ENCODE measurements at places on chromosomes 7 and 10.

DNA sequence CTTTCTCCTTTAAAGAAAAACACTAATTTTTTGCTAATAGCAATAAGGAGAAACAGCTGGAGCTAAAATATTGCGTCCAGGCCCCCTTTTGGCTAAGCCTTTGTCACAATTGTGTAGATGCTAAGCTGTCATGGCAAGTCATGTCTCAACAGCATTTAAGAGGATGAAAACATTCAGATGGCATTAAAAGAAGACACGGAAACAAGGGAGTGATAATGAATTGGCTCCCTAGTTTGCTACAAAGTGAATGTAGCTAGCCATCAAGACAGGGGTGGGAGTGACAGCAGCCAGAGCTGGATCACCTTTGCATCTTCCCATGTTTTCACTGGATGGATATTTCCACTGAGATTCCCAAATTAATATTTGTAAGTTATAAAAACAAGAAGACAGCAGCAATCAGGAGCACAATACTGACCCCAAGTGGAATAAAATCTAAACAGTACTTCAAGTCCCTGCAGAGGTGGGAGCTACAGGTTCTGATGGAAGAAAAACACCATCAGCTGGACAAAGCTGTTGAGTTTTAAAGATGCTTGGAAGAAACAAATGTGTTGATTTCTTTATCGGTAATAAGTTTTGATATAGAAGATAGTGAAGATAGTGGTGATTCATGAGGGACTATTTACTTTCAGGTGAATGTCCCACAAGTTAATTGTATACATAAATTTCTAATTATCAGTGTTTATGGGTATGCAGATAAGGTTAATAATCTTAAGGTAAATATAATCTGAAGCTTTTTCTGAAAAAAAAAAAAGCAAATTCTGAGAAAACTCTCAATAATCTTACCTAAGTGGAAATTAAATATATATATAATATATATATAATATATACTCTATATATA, 129.4 kb downstream of the SLC16A9 start:
- DNase-seq = no peak

- DNase-seq = no peak
Measured at GRCh38 chr10:91761721-91762120, 36.5 kb upstream of the TNKS2 start.

DNA sequence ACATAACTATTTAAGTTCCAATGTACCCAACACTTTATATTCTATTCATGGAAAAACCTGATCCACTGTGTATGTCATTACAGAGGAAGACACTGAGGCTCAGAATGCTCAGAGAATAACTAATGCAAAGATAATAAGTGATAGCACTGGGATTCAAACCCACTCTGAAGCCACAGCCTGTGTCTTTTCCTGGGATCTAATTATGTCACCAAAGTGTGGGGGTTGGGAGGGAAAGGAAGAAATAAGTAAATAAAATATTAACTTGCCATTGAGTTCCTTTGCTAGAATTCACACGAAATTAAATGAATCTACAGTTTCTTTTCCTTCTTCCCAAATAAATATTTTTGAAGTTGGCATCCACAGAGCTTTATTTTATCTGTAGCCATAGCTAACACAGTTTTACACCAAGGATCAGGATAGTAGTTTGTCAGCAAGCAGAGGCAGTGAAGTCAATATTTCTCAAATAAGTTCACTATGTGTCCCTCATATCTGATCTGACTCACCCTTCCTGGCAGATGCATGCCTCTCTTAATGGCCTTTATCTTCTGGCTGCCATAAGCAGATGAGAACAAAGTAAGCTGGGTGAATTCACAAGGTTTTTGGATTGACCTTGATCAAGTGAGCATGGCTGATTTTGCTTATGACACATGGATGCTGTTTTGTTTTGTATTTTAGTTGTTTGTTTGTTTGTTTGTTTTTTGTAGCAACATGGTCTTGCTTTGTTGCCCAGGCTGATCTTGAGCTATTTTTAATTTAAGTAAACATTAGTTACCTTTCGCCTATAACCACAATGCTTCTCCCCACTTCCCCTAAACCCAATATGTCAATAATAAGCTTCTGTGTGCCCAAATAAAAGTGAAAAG, 6.3 kb downstream of the RAPGEF5 start:
- no peak for DNase-seq

- no peak for DNase-seq
Measured at GRCh38 chr7:72015136-72015535, 397.0 kb downstream of the CALN1 start.

DNA sequence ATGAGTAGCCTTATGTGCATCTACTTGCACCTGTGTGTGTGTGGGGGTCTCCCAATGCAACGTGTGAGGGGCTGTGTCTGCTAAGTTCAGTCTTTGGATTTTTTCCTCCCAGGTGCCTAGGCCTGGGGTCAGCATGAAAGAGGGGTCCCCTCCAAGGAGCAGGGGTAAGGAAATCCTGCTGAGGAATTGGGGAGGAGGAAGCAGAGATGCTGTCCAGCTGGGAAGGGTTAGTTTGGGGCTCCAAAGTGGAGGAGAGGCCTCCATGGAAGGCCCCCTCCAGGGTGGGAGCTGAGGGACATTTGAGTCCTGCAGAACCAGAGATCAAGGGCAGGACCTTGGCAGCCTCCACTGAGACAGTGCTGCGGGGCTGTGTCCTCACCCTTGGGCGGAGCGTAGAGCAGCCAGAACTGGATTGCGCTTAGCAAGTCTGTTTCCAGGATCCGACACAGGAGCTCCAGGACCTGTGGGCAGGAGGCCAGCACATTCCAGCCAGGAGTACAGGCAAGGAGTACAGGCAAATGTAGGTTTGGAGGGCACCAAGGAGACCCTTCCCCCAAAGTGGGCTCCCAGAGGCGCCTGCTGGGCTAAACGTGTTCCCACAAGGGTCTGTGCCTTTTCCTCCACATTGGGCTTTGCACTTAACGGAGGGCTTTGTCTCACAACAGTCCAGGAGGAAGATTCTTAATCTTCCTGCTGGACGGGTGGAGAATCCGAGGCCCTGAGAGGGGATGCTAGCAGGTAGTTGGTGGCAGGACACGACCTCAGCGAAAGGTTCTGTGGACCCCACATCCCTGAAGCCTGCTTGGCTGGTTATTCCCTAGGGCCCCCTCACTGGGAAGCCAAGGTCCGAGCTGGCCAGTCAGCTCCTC, 10.1 kb downstream of the TBATA start:
- no peak for DNase-seq

- DNase-seq = no peak
Measured at GRCh38 chr10:125136087-125136486, 24.3 kb downstream of the CTBP2 start.

- no peak for DNase-seq
Measured at GRCh38 chr10:121155742-121156474, 304.7 kb downstream of the WDR11 start.

DNA sequence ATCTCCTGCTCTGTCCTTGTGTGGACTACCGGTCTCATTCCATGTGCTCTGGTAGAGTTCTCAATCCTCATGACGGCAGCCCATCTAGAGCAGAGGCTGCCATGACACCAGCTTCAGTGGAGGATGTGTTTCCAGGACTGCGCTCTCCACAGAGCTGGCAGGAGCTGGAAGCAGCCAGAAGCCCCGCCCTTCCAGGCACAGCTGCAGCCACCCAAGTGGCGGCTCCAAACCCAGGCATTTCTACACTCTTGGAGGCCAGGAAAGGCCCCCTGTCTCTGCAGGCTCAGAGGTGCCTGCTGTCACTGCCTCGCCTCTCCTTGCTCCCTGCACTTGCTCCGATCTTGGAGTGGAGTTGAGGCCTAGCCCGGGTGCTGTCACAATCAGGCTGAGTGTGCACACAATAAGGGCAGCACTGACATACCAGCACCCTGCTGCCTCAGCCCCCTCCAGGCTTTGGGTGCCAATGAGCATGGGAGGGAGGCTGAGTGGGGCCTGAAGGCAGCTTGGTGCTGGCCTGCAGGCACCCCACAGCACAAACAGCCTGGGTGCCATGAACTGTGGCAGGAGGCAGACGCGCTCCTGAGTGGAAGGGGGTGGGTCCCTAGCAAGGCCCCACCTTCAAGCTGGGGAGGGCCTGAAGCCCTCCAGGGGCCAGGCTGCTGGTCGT, 122.1 kb downstream of the LRRN3 start:
- no peak for DNase-seq

DNA sequence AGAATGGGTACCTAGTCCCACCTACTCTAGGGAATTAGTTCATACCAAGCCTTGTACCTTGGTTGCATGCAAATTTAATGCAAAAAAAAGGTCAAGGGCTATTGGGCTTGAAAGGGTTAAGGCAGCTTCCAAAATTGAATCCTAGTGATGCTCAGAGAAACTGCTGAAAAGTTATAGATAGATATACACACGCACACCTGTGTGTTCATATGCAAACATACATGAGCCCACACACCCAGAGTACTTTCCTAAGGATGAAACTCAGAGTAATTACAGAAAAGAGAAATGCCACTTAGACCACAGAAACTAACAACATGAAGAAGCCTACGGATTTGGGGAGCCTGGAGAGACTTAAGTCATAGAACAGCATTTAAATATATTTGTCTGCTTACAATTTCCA, 1.5 kb downstream of the SLC25A13 start:
- peak; percentile 26 for DNase-seq

- no peak for DNase-seq
Measured at GRCh38 chr10:119299531-119299930, 92.2 kb downstream of the GRK5 start.

DNA sequence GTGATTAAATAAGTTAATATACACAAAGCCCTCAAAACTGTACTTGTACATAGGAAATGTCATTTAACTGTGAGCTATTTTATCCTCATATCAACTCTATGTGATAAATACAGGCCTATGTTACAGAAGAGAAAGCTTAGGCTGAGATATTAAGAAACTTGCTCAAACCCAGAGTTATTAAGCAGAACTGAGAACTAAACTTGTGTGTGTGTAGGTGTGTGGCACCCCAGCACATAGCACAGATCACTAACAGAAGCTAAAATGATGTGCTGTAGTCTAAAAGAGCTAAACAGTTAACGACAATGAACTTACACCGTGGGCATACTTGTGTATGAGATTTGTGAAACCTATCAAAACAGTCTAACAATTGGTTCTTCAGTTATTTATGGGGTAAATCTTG, 34.5 kb downstream of the MTPN start:
- DNase-seq = no peak

- no peak for DNase-seq
Measured at GRCh38 chr7:6407434-6407833, 40.3 kb downstream of the DAGLB start.

DNA sequence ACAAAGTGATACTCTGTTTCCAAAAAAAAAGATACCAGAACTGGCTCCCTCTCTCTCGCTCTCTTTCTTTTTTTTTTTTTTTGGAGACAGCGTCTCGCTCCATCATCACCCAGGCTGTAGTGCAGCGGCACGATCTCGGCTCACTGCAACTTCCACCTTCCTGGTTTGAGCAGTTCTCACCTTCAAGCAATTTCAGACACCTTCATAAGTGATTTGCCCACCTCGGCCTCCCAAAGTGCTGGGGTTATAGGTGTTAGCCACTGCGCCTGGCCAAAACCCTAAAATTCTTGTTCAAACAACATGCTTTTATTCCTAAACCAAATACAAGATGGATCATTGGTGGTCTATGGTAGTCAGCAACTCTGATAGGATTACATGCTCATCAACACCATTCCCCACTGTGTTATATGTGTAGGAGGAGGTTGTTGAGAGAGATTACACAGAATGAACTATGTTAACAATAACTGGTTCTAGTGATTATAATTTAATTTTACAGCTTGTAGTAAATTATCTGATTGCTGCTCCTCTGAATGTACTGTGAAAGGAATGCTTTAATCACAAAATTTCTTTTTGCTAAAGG, 15.5 kb downstream of the ACBD5 start:
- DNase-seq = no peak

- no peak for DNase-seq
Measured at GRCh38 chr7:91194841-91195240, 69.4 kb upstream of the FZD1 start.

GRCh38 chr7:66522518-66522917, 106.2 kb upstream of the KCTD7 start:
- DNase-seq = peak; percentile 27

- DNase-seq = no peak
Measured at GRCh38 chr10:48477141-48477540, 127.7 kb downstream of the ARHGAP22 start.

DNA sequence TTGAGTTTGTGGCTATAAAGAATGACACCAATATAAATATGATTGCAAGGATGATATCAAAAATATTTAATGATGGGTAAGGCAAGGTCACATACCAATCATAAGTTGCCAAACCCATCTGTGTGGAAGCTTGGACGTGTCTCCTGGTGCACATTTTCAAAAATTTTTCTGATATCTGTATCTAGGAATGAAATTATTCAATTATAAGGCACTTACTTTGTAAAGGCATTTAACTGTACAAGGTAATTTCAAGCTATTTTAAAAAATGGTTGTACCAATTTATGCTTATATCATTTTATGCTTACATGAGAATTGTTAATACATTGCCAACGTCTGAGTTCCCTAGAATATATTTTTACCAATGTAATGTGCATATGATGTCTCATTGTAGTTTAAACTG, 306.4 kb upstream of the CACNA2D1 start:
- no peak for DNase-seq

DNA sequence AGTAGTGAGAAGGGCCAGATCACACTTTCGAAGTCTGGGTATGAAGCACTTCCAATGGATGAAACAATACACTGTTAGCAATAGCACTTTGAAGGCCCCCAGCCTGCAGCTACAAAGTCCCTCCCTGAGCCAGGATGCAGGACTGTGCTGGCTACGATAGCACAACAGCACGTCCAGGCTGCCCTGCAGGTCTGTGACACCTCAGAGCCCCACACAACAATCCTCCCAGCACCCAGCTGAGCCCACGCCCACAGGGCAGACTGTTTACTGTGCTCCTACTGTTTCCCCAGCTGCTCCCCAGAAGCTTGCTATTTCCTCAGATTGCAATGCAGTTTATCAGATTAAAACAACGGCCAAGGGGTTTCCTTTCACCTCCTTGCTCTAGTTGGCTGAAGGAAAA, 71.4 kb downstream of the HTR5A start:
- DNase-seq = no peak

GRCh38 chr7:132152131-132152889, 424.0 kb downstream of the PLXNA4 start:
- DNase-seq = no peak

DNA sequence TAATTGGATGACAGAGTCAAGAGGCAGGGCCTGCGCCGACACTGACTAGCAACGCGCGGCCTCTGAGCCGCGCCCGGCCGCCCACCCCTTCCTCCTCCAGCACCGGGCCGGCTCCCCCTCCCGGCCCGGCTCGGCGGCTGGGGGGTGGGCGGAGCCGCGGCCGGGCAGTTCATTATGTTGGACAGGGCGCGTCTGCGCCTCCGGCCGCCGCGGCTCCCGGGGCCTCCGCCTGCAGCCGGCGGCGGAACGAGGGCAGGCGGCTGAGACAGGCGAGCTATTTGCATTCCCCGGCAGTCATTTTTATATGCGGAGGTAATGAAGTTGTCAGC, 106.7 kb downstream of the SNX10 start:
- DNase-seq = peak; percentile 52

All from activated CD4-positive, alpha-beta T cell treated with anti-CD3 and anti-CD28 coated beads for 48 hours (primary cell).